Stimulated activated CD4-positive, alpha-beta T cell treated with anti-CD3 and anti-CD28 coated beads, Interleukin-1b, Interleukin-23, amount 100 ng/mL, for 4 hours (primary cell): ENCODE measurements at places on chromosomes 1 and 21.

- DNase-seq: no peak
Observed at GRCh38 chr21:16441789-16442188, 712.0 kb downstream of the USP25 start.

DNA sequence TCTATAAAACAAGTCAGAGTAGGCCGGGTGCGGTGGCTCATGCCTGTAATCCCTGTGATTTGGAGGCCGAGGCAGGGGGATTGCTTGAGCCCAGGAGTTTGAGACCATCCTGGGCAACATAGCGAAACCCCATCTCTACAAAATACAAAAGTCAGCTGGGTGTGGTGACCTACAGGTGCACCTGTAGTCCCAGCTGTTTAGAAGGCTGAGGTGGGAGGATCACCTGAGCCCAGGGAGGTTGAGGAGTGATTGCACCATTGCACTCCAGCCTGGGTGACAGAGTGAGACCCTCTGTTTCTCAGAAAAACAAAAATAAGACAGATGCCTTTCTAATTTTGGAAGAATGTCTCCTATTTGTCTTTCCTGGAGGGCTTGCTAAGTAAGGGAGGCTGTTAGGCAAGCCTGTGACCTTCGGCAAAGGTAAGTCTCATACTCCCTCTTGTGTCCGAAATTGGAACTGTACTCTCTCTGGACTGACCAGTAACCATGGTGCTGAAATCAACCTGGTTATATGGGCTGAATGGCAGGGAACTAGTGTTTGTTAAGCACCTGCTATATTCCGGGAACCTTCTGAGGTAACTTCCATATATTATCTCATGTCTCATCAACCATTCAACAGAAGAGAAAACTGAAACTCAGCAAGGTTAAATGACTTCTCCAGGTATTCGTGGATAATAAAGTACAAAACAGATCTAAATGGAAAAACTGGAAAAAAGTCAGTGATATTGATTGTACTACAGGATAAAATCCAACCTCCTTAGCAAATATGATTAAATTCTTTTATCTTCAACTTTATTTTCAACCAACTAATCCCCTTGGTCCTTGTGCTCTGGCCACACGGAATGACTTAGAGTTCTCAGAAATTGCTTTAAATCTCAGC lies 11.8 kb upstream of the RAB3B start:
- peak; percentile 75 for DNase-seq

GRCh38 chr1:63784489-63785390 lies 10.9 kb downstream of the ROR1 start:
- no peak for DNase-seq

DNA sequence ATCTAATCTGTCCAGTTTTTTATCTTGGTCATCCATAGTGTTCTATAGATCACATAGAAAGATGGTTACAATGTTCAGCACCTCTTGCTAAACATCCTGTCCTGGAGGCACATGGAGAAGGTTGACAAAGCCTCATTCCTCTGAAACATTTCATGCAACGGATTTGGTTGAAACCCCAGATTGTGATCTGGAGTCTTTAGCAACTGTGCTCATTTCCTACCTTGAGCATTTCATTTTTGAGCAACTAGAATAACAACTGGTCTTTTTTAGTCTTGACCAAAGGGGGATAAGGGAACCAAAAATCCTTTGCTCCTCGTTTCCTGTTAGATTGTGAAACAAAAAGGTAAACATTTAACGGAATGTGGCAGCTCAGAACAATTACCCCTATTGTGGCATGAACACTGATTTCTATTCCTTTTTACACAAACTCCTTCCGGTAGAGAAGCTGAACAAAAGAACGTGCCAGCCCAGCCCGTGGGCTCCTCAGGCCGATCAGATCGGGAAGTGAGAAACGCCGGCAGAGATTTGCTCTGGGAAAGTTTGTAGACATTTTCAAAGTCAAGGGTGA lies 94.7 kb upstream of the ERRFI1 start:
- DNase-seq: no peak

DNA sequence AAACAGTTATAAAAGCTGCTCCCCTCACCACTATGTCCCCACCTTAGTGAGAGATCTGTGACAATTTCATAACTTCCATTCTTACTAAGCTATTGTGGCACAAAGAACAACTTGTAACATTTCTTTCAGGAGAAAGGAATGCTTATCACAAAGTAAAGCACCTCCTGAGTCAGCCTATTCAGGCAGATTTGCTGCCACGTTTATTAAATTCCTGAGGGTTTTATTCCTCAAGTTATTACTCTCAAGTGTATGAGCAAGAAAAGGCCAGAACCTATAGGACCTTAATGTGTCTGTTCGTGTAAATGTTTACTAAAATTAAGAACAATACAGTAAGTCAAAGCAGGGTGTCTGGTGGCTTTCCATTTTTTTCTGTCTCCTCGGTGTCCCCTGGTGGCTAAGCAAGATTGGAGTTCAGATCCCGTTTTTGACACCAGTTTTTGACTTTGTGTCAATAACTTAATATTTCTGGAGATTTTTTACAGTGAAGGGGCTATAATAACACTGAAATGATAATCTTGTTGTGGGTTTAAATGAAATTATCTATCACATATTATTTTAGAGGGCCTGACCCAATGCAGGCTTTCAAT lies 1539.6 kb downstream of the BRINP3 start:
- no peak for DNase-seq

DNA sequence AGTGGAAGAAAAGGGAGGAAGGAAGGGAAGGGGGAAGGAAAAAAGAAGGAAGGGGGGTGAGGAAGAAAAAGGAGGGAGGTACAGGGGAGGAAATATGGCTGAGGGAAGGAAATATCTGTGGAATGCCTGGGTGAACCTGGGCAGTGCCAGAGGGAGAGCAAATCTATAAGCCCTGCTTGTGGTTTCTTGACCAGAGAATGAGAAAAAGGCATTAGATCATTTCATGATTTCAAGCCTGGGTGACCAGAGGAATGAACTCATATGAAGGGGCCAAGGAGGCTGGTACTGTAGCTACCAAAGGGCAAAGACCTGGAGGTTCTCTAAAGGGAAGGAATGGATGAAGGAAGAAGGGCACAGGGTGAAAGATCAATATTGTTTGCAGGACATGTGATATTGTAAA lies 31.4 kb downstream of the GNG12 start:
- no peak for DNase-seq

GRCh38 chr1:40929155-40929554 lies 50.3 kb upstream of the CTPS1 start:
- no peak for DNase-seq

DNA sequence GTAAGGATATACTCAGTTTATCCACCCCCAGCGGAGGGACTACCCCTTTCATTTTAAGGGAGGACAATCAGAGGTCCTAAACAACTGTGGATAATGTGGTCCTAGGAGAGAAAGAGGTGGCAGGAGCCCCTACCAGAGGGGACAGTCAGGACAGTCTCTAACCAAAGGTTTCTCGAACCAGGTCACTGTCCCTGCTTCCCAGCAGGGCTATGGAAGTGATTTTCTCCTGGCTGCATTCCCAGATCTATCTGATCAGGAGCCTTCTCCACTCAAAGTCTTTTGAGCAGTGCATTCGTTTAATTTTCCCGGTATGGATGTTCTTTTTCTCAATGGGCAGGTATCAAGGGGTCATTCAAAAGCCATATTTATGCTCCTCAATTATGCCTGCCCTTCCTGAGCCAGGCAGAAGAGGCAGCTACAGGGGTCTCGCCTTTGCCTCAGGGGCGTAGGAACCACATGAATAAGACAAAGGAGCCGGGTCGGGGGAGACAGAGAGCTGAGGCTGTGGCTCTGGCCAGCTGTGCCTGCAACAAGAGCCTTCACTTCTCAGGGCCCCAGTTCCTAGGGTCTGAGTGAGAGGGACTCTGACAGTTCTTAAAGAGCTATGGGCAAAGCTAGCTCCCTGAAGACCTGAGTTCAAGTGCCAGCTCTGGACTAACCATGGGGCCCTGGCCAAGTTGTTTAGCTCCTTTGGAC lies 62.5 kb upstream of the DMRTB1 start:
- DNase-seq: no peak

- DNase-seq: no peak
Observed at GRCh38 chr1:240309769-240310168, 218.1 kb downstream of the FMN2 start.

- no peak for DNase-seq
Observed at GRCh38 chr1:193850745-193851144, 664.3 kb upstream of the B3GALT2 start.

DNA sequence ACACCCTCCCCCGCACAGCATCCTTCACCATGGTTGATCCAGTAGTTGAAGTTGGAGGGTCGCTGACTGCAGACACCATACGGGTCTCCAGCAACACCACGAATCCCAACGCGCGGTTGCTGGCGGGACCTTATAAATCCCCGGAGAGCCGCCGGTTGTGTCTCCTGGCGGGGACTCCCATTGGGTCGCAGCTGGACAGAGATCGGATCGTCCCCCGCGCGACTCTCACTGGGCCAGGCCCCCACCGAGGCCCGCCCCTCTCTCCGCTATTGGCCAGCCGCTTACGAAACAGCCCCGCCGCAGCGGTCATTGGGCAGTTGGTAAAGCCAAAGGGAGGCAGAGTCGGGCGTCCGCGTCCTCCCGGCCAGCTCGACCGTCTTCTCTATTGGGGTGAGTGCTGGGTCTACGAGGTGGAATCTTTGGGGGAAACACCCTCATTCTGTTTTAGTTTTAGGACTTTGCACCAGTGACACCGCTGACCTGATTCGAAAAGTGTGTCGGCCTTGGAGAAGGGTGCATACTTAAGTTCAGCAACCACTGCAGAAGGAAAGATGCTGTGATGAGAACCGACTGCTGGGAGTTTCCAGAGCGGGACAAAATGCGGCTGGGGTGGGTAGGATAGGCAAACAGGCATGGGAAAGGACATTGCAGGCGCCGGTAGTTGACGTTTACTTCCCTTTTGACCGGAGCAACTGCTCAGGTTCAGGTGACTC lies 27.4 kb downstream of the RABIF start:
- no peak for DNase-seq

- no peak for DNase-seq
Observed at GRCh38 chr1:171850651-171851350, 9.5 kb downstream of the DNM3 start.

DNA sequence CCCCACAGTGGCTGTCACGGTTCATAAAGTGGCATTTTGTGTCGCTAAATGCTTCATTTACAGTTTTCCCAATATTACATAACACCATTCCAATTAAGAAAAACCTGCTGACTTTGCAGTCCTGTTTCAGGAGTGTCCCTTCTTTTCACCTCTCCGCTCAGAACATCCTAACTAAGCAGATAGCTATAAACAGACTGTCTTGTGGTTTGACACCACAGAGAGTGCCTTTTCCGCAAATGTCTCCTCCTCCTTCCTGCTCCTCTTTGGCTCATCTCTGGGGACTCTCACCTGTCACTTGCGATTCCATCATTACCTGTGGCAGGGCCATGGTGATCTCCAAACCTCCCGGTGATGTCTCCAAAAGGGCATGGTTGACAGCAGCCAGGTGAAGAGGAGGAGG lies 119.0 kb downstream of the CNIH3 start:
- DNase-seq: no peak

GRCh38 chr1:108000620-108001111 lies 35.7 kb upstream of the VAV3 start:
- no peak for DNase-seq

DNA sequence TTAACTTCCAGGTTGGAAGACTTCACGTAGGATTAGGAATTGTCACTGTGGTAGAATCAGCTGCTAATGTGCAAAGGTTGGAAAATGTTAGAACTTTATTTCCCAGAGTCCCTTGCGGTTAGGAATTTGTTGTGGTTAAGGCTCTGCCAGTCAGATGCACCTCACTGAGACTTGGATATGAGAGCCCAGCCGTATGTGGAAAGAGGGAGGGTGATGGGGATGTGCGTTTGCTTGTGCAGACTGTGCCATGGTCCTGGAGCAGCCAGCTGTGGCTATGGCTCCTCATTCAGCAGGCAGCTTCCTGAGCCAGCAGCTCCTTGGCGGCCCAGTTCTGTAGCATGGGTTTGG lies 12.5 kb downstream of the S100A10 start:
- no peak for DNase-seq

DNA sequence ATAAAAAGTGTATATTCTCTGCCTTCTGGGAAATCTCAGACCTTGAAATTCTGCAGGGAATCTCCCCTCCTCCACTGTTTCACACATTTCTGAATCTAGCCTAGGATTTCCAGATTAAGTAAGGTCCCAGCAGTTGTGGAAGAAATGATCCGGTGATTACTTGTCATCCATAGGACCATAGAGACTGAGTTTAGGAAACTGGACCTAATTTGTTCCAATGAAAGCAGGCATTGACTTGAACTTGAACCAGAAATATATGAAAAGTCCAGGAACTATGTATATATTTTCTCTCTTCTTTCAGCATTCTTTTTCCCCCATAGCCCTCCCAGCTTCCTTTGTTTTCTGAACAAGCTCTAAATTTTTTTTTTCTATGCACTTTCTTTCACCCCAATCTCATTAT lies 149.5 kb upstream of the SPAG17 start:
- no peak for DNase-seq

- DNase-seq: peak; percentile 40
Observed at GRCh38 chr1:27366113-27366410, 699 bp downstream of the MAP3K6 start.

DNA sequence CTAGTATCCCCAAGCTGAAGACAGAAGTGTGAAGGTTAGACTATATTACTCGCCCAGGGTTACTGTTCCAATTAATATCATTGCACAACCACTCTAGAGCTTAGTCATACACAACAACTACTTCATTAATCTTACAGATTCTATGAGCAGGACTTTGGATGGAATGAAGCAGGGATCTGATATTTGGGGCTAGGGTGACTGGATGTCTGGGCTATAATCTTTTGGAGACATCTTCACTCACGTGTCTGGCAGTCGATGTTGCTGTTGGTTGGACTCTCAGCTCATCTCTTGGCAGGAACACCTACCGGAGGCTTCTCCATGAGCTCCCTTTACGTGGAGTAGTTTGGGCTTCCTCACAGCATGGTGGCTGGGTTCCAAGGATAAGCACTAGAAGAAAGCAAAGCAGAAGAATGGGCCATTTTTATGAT lies 519.2 kb upstream of the B3GALT2 start:
- no peak for DNase-seq

DNA sequence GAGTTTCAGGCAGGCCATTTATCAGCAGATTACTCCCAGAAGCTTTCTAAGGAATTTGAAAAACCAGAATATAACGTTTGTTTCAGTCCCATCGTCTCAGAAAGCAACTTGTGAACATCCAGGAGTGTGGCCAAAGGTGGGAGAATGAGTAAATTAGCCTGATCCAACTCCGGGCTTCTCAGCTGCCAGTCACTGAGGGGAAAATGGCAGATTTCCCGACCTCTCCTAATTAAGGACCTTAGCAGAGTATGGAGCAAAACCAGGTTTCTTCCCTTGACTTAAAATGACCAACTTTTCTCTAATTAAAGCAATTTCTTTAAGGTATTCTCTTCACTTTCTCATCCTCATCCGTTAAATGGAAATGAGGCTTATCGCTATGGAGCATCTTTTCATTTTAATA lies 1.0 kb downstream of the CORT start:
- DNase-seq: no peak

DNA sequence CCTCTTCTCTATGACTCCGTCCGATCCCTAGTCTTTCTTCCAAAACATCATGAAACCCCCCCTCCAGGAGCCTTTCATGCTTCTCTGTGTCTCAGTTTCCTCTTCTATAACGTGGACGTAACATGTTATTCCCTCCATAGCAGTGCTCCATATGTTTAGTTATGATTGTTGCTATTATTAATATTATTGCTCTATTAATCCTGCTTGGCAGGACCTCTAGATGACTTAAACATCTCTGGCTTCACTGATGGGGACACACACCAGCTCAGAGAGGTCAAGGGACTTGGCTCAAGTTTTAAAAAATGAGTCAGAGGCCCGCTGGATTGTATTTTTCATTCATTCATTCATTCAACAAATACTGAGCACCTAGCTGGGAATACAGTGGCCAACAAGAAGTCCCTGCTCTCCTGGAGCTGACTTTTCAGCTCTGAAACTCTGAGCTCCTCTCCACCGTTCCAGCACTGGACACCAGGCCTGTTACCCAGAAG lies 404 bp upstream of the CPLANE2 start:
- DNase-seq: no peak

- DNase-seq: no peak
Observed at GRCh38 chr1:69540052-69540451, 27.7 kb upstream of the LRRC7 start.
